ENCODE measurements at places on chromosomes 6 and 20.

DNA sequence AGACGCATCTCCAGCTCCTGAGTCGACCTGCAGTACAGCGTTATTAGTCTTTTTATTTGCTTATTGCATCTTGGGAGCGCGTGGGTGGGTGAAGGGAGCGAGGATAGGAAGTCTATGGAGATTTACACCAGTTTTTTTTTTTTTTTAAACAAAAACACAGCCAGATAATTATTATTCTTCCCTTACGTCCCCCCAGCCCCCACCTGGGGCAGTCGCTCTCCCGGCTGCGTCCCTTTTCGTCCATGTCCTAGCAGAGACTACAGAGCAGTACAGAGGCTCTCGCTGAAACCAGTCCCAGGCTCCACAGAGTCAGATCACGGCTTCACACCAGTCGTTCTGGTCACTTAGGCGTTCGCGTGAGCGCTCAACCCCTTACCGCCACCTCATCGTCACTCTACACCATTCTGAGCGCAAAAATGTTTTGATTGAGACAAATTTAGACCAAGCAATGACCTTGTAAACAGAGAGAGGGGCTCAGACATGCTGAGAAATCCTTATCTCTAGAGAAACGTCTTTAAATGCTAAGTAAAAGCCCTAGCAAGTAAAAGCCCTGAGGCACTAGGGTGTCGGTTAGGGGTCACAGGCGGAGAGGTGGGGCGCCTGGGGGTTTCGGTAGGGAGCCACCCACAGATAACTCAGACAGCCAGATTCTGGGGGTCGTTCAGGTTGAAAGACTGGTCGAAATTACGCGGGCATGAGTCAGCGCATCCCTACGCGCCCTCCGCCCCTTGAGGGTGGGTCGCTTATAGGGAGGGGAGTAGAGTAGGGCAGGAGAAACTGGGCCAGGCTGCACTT lies 975 bp upstream of the PPT2 start:
- DNase-seq = no peak

GRCh38 chr20:9276966-9277468 lies 208.1 kb downstream of the PLCB4 start:
- DNase-seq = no peak

DNA sequence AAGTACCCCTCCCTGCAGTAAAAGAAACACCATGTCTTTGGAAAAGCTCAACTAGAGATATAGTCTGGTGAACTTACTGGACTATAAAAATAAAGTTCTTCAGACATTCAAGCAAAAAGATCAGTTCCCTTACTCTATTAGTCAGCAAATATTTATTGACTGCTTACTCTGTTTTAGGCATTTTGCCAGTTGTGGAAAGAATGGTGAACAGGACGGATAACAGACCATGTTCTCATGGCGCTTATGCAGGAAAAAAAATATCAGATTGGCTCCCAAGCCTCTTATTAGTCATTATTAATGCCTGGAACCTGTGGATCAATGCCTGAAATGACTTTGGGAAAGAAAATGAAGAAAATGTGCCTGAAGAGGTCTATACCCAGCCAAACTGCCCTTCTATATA lies 282.2 kb upstream of the EPHA7 start:
- no peak for DNase-seq

DNA sequence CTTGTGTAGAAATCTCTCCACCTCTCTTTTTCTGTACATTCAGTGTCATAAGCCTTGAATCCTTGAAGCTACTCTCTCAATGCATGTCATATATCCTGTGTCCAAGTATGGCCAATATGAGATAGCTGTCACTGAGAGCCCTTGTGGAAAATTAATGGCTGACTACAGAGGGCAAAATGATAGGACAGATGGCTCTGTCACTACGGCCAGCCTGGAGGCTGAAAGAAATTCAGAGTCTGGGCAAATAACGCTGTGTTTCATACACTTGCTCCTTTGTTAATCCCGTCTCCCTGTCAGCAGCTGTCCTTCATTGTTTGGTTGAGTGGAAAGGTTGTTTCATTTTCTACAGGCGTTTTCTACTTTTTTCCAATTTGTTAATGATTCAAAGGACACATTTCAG lies 70.4 kb upstream of the VGLL2 start:
- no peak for DNase-seq

GRCh38 chr6:137914530-137915193 lies 47.6 kb downstream of the TNFAIP3 start:
- no peak for DNase-seq

DNA sequence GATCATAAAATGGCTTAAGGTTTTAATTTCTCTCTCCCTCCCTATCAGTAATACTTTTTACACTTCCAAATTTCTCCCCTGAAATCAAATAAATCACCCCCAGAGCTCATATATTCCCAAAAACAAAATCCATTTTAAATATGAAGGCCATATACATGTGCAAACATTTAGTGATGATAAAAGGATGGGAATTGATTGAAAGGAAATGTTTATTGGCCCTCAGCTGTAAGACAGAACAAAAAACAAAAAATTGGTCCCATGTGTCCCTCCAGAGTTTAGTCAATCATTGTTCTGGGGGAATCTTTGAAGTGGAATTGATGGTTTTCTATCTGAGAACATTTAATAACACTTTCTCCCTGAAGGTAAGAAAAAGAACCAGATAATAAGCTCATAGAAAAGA lies 91.7 kb downstream of the COL12A1 start:
- no peak for DNase-seq

- no peak for DNase-seq
These were observed 4.0 kb upstream of the WRNIP1 start for GRCh38 chr6:2760882-2761842.

DNA sequence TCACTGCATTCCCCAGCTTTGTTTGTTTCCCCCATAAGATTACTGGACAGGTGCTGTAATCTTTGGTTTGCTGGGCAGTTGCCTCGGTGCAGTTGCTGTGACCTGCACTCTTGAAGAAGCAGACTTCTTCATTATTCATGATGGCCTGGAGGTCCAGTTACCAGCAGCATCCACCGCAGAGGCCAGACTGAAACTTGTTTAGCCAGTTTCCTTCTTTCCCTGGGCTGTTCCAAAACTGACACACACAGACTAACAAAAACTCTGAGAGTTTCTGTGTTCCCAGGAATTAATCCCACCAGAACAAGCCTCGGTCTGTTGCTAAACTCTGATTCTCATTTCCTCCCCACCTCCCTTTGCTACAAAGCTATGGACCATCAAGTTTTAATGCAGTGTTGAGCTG lies 144.1 kb downstream of the QRSL1 start:
- no peak for DNase-seq

GRCh38 chr6:87588756-87589407 lies 905 bp downstream of the RARS2 start:
- no peak for DNase-seq

DNA sequence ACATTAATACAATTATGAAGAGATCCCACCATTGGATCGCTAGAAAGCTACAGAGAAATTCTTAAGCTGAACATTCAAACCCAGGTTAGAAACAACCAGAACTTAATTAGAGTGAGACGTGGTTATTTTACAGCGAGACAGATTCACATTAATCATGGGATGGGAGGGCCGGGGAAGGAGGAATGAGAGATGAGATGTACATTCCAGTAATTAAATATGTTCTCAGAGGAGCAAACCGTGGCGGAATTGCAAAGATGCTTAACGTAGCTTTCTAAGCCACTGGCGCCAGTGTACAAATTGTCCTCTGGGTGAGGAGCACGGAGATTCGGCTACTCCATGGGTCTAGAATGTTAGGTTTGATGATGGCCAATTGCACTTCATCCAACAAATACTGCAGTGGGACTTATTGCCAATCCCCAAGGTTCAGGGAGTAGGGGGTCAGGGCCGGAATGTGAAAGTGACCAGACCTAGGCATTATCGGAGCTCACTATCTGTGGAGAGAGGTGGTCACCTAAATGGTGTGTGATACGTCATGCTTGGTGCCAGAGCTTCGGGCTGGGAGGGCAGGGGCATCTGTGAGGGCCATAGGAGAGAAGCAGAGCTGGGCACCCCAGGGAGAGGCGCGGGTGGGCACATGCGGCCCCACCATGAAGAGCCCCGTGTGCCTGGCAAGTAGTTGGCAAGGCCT lies 114.7 kb downstream of the EDN3 start:
- DNase-seq = no peak

DNA sequence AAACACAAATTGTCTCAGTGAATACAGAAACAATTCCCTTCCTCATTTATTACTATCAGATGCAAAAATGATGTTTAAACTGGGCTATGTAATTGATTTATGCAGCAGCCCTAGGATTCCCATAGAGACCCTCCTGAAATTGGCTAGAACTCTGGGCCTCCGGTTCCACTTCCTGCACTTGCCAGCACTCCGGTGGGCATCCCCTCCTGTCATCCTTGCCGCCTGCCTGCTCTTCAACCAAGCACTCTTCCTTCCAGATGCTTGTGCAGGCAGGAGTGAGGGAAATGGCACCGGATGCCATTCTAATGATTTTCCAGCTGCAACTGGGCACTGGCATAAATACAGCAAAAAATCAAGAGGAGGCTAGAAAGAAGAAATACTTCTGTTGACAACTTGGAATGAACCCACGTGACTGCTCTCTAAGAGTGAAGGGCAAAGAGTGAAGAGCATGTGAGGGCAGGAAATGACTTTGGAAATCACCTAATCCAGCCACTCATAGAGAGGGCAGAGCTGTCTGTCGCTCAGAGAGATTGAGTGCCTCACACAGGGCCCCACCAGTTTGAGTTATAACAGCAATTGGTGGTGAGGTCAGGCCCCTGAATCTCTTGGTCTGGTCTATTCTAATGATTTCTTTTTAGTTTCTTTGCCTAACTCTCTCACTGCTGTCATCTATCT lies 3.7 kb upstream of the NEDD9 start:
- no peak for DNase-seq

DNA sequence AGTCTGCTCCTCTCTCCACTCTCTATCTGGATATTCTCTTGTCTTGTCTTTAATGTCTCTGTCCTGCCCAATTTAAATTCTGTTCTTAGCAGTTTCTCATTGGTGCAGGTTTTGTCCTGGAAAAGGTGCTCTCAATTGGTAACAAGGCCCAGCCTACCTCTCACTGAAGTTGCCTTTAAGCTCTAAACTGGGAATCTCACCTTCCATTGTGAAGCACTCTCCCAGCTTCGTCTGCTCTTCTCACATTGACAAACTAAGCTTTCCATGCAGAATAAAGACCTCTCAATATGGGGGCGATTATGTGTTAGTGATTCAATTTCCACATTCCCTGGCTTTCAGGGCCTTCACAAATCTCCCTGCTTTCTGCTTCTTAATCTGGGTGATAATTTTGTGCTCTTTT lies 1712.2 kb downstream of the GRIK2 start:
- DNase-seq = no peak

GRCh38 chr6:77454386-77454785 lies 8.9 kb downstream of the HTR1B start:
- no peak for DNase-seq

DNA sequence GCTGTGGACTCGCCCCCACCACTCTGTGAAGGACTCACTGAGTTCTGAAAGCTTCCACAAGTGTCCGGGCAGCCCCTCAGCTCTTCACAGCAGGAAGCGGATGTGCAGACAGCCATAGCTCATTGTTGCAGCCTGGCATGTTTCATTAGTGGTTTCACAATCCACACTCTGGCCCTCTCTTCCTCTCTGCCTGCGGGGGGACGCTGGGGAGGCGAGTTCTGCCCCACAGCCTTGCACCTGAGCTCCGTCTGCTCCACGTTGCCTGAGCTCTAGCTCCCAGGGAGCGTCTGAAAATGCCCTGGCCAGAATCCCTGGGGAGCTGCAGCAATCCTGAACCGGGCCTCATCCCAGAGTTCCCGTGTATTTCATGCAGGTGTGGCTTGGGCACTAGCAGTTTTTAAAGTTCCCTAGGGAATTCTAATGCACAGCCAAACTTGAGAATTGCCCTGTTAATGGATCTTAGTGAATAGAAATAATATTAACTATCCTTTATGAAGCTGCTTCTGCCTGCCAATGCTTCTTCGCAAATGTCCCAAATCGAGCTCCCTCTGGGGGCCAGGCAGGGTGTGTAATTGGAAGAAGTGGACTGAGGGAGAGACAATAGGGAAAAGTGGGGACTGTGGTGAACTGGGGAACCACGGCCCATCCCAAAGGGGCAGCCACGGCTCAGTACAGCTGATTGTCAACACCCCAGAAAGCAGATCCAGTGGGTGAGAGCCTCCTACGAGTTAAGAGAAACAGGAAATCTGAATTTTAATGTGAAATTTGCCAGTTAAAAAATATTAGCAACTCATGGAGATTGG lies 51.5 kb downstream of the CTCFL start:
- DNase-seq = no peak

DNA sequence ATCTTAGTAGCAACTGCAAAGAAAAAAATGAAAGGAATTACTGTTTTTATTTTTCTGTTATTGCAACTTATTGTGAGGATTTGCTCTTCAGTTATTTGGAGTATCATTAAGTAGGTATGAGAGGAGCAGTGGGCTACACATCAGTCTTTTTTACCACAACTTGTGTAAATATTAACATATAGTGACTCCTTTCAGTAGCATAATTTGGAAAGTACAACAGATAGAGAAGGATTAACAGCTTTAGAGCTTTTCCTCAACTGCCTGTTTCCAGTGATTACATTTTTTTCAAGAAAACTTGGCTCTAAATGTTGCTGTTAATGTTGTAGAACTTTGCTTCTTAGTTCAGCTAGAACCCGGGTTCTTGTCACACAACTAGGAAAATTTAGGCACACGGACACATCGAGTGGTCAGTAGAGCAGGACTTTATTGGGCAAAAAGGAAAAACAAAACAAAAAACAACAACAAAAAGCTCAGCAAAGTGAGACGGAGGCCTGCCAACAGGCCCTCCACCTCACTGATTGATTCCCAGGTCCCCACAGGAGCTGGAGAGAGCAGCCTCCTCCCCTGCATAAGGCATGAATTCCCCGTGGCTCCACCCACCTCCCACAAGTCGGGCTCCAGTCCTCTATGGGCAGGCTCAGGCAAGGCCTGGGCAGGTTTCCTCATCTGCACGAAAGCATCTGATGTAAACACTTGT lies 75.1 kb downstream of the ADGRG6 start:
- DNase-seq = no peak

DNA sequence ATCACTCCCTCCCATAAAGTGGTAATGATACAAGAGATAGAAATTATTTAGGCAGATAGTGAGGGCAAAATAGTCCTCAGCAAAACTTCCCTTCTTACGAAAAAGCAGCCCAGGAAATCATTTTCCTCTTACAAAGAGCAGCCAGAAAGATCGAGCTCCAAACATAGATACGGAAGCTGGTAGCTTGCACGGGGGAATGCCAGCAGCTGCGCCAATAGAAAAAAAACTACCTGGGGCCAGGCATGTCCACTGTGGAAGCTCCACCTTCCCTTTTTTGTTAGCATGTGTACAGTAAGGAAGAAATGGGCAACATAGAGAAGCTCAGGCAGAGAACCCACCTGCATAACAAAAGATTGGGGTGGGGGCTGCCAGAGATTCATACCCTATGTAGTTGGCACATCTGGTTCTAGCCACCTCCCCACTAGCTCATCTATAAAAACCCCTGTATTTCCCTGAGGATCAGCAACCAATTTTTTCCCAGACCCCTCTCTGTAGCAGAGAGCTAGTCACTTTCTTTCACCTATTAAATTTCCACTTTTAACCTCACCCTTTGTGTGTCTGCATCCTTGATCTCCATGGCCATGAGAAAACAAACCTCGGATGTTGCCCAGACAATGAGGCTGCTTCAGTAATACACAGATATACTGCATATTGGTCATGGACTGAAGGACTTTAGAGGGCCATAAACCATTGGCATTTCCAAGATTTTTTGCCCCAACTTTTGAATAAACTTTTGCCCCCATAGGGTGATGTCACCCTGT lies 52.1 kb downstream of the SOD2 start:
- DNase-seq = no peak
